ENCODE measurements at places on chromosomes 7 and 10.

DNA sequence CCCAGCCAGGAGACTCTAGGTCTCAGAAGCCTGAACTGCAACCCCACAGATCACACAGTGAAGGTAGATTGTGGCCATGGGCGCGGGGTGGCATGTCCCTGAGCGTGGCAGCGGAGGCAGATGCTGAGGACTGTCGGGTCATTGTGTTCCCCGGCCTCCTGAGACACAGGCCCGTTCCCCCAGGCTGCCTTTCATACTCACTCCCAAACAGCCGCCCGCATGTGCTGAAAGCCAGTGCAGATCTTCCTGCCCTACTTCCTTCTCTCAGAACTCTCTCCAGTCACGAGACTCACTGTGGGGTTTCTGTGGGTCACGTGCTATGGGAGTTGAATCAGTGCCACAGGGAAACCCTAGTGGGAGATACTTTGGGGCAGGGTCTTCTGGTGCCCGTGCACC lies 48.0 kb downstream of the ZNF467 start:
- DNase-seq = no peak

GRCh38 chr10:48232717-48233447 lies 41.6 kb downstream of the FRMPD2 start:
- DNase-seq = no peak

- DNase-seq = no peak
These were observed 2.7 kb downstream of the MXI1 start for GRCh38 chr10:110209926-110210673.

GRCh38 chr10:121981346-121981745 lies 6.3 kb upstream of the NSMCE4A start:
- DNase-seq = no peak

DNA sequence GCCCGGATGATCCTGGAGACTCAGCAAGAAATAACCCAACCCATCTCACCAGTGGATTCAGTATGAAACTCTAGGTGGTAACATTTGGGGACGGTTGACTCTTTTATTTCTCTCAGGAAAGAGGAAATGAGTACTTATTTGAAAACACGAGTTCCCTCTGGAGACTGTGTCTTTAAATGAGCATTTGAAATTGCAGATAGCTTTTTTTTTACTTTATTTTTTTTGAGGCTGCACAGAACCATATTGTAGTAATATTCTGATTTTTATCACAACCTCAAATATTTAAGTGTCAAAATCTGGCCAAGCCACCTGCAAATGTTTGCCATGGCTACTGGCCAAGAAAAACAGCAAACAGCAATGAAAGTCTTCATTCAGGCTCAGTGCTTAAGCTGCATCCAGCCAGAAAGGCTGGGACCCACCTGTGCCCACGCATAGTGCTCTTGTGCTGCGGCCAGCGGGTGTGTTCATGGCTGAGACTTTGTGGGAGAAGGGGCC lies 160.8 kb downstream of the CREB5 start:
- DNase-seq = no peak

DNA sequence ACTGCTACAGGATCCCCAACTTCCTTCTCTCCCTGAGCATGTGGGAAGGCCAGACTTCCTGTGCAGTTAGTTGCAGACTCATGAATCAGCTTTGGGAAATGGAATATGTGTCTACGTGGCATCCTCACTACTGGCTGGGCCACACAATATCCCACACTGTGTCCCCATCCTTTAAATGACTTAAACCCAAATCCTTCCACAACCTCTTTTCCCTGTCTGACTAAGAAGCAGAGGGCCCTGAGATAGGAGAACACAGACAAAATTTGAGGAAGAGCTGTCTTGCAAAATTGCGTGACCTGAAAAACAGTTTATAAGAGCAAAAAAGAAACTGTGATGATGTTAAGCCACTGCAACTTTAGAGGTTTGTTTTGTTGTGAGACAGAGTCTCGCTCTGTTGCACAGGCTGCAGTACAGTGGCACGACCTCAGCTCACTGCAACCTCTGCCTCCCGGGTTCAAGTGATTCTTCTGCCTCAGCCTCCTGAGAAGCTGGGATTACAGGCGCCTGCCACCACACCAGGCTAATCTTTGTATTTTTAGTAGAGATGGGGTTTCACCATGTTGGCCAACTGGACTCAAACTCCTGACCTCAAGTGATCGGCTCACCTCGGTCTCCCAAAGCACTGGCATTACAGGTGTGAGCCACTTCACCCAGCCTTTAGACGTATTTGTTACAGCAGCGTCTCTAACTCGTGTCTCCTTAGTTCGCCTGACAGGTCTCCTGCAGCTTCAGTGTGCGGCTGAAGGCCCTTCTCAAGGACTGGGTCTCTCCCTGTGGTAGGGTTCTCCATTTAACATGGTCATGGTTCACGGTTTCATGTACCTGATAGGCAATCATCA lies 46.9 kb upstream of the SFMBT2 start:
- no peak for DNase-seq

- DNase-seq = no peak
These were observed 7.8 kb downstream of the RNF216 start for GRCh38 chr7:5773661-5774086.

DNA sequence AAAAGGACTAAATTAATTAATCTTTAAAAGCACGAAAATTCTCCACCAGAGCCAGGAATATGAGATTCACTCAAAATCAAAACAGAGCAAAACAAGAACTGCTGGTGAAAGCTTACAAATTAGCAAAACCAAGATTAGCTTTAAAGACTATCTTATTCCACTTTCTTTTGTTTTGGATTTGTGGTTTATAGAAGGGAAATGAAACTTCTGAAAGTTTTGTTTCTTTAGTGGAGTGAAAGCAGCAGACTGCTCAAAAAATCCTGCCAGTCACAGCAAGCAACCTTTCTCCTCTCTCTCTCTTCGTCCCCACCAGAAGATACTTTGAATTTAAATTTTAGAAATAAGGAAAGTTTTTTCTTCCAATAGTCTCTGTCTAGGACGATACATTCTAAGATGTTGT lies 7.8 kb downstream of the ACTA2 start:
- DNase-seq = no peak

DNA sequence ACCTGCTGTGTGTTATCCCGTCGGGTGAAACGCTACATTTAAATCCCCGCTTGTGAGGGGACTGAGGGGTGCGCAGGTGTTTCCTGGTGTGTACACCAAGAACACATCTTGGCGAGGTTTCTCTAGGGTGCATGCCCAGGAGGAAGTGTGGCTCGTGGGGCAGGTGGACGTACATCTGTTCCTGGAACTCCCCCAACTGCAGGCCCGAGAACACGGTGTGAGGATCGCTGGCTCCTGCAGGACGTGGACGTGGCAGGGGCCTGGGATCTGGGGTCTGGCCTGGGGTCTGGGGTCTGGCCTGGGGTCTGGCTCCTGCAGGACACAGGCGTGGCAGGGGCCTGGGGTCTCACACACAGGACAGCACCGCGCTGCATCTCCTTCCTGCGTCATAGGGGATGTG lies 10.1 kb downstream of the KNDC1 start:
- DNase-seq = no peak

- no peak for DNase-seq
These were observed 152.7 kb upstream of the AUTS2 start for GRCh38 chr7:69445541-69445940.

DNA sequence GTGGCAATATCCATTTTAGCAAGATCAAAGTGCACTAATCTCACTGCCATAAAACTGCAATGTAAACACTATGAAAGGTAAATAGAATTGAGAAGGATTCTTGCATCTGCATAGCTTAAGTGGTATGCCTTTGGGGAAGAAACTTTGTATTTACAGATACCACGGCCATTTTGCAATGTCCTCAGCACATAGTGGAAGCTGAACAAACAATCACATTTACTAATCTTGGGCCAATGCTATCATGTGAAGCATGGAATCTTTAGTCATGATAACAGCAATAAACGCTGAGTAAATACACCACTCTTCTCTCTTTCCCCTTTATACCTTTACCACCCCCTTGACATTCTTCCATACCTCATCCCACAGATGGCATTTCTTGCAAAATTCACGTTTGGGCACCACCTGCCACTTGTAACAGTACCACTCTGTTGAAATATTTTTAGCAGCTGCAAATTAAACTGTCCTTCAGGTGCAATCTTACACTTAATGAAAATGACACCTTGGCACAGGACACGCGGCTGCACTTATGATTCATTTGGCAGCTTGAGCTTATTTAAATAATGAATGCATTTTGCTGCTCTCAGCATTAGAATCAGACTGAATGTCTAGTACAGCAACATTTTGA lies 171.8 kb downstream of the SEMA3A start:
- DNase-seq = peak; percentile 61

DNA sequence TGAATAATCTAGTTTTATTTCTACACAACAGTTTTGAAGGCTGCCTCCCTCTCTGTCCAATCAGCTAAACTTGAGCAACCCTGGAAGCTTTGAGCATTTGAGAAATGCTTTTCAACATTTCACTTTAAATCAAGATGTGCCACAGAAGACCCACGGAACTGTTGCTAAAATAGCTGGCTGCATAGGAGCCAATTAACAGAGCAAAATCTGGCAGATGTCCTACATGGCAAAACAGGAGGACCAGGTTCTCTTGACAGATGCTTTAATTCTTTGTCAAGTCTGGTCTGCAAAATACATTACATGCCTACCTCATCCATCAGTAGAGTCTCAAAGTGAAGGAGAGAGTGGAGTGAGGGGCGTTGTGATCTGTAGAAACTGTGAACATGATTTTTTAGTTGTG lies 185.9 kb downstream of the DPY19L1 start:
- no peak for DNase-seq

- no peak for DNase-seq
These were observed 1472.6 kb upstream of the CELF2 start for GRCh38 chr10:9545073-9545472.

- DNase-seq = no peak
These were observed 30.7 kb downstream of the HTRA1 start for GRCh38 chr10:122492006-122492405.

- DNase-seq = no peak
These were observed 56.0 kb upstream of the CHST15 start for GRCh38 chr10:124149189-124150042.

- DNase-seq = peak; percentile 24
These were observed 957.2 kb downstream of the PCDH15 start for GRCh38 chr10:53843736-53844362.

DNA sequence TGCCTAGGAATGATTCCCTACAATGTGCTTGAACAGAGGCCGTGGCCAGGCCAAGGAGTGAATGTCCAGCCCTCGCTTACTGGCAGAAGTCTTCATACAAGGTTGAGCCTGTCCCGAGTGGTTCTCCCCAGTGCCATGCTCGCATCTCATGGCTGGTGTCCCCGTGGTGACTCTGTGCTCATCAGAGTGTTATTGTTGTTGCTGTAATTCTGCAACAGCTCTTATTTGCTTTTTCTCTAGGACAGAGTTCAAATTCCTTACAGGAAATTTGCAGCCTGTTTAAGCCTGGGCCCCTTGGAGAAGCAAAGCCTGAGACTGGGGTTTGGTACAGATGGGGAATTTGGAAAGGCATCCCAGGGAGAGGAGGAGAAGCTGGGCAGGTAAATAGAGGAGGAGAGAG lies 157.7 kb upstream of the PRR15 start:
- no peak for DNase-seq

DNA sequence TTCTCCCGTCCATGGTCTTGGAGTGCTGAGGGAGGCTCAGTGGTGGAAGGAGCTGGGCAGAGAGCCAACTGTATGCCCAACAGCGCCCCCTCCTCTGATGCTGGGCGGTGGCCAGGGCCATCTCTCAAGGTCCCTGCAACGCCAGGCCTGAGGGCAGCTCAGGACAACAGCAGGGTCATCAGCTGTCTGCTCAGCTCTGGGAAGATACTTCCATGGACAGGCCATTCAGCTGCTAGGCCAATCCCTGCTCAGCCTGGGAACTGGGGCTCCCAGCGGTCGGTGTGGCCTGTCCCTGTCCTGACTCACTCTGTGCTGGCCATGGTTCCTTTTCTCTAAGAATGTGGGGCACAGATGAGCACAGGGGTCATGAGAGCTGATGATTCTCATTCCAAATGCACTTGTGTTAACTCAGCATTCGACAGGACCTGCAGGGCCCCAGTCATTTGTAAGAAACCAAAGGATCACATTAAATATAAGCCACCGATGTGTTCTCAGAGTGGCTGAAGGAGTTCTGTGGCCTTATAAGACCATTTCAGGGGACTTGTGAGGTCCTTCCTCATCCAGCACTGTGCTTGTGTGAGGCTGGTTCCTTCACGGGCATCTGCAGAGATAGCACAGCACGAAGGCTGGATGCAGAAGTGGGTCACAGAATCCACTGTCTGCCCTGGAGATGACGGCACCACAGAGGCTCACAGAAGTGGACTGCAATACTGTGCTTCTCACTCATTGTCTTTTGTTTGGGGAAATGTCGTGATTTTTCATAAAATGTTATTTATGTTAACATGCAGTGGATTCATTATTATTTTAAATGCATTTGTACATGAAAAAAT lies 73.0 kb downstream of the ADCY1 start:
- no peak for DNase-seq

DNA sequence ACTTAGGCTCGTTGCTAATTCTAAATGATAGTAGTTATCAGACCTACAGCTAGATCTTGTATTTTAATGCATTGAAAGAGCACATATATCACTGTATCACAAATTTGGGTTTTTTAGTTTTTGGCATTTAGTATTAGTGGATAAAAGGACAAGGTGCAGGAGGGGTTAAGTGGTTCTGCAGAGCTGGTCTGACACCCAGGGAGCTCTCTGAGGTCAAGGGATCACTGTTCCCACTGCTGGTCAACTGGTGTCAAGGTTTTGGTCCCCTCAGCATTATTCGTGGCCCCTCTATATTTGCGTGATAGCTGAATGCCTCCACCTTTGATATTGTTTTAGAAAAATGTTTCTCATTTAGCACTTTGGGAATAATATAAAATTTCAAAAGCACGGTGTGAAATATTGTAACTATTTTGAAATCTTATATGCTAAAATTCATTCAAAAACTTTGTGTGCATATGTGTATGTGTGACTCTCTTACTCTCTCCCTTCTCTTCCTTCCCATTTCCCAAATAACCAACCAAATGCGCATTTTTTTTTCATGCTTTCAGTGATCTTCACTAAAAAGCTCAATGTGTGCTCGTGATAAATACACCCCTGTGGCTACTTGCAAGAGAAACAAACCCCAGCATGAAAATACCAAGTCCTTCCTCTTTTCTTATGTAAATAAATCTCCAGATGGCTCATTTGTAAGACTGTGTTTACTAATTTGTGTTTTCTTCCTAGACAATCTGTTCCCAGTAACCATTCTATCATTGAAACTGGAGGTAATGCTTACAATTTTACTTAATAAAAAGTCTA lies 309.2 kb downstream of the FGFR2 start:
- DNase-seq = no peak

DNA sequence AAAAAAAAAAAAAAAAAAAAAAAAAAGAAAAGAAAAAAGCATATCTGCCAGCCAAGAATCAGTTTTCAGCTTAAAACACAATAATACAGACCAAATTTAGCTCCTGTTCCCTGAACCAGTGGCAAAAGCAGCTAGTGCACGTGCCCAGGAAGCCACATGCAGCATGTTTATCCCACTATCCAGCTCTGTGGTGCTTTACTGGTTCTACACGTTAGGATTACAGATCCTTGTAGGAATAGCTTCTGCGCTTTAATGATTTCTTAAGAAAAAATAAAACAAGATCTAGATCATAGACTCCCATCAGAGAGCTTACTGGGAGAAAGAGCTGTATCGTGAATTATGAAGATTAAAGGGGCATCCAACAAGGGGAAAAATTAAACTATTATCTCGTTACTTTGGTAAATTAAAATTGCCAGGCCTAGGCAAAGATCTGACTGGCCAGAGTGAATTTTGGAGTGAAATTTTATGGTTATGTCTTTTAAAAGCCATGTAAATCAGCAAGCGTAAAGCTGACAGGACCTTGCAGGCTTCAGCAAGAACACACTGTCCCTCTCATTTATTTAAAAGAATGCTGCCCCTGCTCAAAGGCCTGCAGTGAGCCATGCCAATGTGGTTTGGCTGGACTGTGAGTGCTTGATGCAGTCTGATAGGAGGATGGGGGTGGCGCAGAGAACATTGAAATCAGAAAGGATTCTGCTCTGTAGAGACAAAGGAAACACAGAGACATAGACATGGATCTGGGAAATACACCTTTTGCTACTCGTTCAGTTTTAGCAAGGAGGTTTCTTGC lies 177.3 kb upstream of the PHYHIPL start:
- DNase-seq = no peak
